ENCODE measurements at places on chromosomes 1 and 21.

DNA sequence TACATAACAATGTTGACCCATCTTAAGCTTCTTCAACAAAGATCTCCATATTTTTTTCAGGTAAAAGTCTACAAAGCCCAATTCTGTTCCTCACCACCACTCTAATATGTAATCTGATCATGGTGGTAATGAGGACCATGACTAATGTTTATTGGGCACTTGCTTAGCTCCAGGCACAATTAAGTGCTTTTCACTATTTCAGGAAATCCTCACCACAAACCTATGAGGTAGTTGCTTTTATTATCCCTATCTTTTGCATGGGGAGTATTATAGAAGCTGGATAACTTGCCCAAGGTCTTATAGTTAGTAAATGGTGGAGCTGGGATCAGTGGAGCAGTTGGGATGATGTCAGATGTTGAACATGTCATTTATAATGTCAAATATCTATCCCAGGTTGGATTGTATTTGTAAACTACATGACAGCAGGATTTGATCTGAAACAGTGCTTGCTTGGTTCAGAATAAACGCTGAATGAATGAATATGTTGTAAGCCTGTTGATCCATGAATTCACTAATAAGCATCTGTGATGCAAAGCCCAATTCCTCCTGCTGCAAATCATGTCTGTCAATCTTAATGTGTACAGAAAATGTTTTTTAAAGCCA, 283.3 kb upstream of the ST6GALNAC5 start:
- DNase-seq, result no peak
- no peaks in the 10 kb centered on the region for H3K4me1 ChIP-seq
- H3K27ac ChIP-seq, result no peak overlapping the region
- H3K36me3 ChIP-seq, result no peaks in the 10 kb centered on the region
- H3K4me3 ChIP-seq, result no peak overlapping the region
- H3K27me3 ChIP-seq, result no peaks in the 10 kb centered on the region

DNA sequence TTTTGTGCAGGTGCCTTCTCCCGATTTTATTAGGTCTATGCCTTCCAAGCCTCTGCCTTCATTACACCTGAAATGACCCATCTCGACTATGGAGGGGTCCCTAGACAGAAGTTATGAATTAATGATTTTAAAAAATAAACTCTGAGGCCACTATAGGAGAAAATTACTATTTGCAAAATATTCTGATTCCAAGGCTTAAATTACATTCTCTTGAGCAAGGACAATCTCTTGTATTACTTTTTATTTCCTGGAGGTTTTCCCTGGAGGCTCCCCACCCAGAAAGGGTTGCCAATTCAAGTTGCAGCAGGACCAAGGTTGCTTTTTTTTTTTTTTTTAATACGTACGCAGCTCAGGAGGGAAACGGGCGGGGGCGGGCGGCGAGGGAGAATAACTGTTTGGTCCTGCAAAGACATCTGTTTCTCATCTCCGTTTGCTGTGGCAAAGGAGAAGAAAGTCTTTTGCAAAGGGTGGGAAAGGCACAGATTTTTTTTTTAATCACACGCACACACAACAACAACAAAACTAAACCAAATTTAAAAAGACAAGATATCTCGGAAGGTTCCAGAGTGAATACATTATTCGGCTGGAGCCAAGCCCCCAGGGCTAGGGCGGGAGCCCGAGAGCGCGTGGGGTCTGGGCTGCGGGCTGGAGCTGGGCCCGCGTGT, 618 bp upstream of the SERTAD4 start:
- H3K27me3 ChIP-seq, result no peaks in the 10 kb centered on the region
- H3K27ac ChIP-seq, result peak overlapping the region; percentile 90
- peaks cover 16% of the 10 kb centered on the region for H3K4me1 ChIP-seq
- DNase-seq, result no peak

GRCh38 chr1:214633686-214634085, 30.7 kb downstream of the CENPF start:
- no peaks in the 10 kb centered on the region for H3K4me1 ChIP-seq
- H3K27ac ChIP-seq, result no peak overlapping the region
- no peaks in the 10 kb centered on the region for H3K27me3 ChIP-seq
- H3K36me3 ChIP-seq, result no peaks in the 10 kb centered on the region
- DNase-seq, result no peak
- no peak overlapping the region for H3K4me3 ChIP-seq

DNA sequence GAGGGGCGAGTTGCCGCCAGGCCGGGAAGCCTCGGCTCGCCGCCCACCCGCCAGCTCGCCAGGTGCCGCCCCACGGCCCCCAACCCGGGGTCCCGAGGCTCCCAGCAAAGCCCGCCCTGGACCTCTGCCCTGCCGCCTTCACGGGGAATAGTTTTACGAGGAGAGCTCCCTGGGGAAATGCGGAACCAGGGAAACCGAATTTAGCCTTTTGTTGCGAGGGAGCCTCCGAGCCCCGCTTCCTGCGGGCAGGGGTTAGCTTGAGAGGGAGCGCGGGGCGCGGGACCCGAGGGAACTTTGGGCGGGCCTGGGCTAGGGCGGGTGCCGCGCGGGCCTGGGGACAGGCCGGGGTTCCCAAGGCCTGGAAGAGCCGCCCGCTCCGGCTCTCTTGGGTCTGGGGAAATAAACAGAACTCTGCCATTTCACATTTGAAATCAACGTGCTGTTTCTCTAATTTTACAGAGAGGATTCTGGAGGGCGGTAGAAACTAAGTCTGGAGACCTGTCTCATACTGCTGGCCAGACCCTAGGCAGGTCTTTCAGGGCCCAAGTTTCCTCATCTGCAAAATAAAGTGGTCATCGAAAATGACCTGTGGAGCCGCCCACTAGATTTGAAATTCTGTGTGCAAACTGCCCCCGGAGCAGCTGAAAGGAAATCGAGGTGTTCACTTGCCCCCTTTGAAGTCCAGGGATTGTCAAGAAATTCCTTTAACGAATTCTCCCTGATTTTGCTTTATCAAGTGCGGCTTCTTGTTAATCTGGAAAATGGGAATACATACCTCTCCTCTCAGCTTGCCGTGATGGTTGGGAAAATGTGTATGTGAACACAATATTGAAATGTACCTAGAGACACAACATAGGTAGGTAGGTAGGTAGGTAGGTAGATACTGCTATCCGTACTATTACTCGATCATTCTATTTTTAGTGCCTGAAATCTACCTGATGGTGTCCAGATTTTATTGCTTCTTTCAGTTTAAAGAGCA, 749 bp upstream of the GLUL start:
- H3K27ac ChIP-seq, result peak overlapping the region; percentile 98
- peak overlapping the region; percentile 85 for H3K4me3 ChIP-seq
- H3K27me3 ChIP-seq, result no peaks in the 10 kb centered on the region

- H3K4me1 ChIP-seq, result no peaks in the 10 kb centered on the region
- no peak for DNase-seq
- no peak overlapping the region for H3K4me3 ChIP-seq
- H3K27me3 ChIP-seq, result no peaks in the 10 kb centered on the region
- H3K27ac ChIP-seq, result no peak overlapping the region
Measured at GRCh38 chr1:48556186-48556850, 84.3 kb upstream of the SPATA6 start.

Data from transverse colon (tissue), 4 donors.